ENCODE measurements at places on chromosomes 3 and 15. TPM values are rescaled to one million over a fixed set of nuclear protein-coding genes. Genes with fewer than 3 reads are reported as not detected.

SCN11A gene
- total RNA-seq: 0.87 TPM

OIP5 gene
- total RNA-seq: not detected

- DNase-seq: no peak
Measured at GRCh38 chr15:25863111-25863967, at the start of gene ATP10A. Gene ATP10A, minus strand, starts transcription at chr15:25863327. Its CDS starts 231 bp downstream, at chr15:25863096.

DNA sequence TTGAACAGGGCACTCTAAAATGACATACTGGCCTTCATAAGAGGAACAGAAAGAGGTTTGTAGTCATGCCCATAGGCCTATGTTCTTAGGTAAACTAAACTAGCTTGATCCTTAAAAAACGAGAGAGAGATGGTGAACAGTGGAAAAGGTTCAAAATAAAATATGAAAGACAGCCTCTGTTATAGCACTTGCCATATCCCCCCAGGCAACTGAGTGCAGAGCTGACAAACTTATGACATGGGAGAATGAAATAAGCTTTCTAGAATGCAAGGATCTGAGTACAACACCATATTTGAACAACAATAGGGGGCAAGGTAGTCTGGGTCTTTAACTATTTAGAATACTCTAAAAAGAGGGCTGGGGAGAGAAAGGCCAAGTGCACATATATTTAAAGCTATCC lies 700.6 kb upstream of the CFAP20DC start:
- DNase-seq: no peak

Data from tibial nerve (tissue), 4 donors.